CD14-positive monocyte (primary cell): ENCODE measurements at places on chromosomes 2 and 18.
A peak's percentile ranks its signal among the peaks of the same experiment; 100 is the strongest.

DNA sequence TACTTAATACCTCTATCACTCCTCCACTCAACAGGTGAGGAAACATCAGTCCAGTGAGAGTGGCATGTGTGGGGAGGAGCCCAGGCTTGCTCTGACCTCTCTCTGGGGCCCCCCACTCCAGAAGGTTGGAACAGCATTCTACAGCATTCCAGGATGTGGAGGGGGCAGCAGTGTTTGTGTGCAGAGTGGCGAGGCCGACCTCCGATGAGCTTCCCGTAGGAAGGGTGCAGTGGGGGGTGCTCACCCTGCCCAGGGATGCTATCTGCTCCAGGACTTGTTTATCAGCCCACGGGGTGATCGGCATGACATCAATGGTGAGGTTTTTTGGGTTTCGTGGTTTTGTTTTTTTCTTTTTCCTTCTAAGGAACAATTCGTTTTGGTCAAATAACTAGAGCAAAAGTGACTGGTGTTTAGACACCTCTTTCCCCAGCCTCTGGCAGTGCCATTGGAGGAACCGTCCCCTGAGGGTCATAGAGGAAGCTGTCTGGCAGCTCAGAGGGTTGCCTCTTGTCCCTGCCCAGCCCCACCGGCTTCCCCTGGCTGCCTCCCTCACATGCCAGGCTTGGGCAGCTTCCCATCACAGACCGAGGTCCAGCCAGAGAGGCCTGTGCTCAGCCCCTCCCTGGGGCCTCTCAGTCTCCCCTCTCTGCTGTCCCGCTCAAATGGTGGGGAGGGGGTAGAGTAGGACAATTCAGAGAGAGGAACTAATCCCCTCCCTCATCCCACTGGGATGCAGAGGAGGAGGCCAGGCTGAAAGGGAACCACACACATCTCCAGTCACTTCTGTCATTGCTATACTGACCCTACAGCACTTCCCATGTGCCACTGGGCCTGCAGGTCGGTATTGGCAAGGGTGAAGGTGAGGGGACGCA lies 96.5 kb downstream of the ZFP36L2 start:
- DNase-seq: peak; percentile 72

- no peak for DNase-seq
Measured at GRCh38 chr2:201484805-201485204, 33.3 kb downstream of the STRADB start.

- no peak for DNase-seq
Measured at GRCh38 chr18:28177828-28178635, 1.1 kb upstream of the CDH2 start.

GRCh38 chr2:28654663-28655320 lies 96.8 kb upstream of the PPP1CB start:
- no peak for DNase-seq

DNA sequence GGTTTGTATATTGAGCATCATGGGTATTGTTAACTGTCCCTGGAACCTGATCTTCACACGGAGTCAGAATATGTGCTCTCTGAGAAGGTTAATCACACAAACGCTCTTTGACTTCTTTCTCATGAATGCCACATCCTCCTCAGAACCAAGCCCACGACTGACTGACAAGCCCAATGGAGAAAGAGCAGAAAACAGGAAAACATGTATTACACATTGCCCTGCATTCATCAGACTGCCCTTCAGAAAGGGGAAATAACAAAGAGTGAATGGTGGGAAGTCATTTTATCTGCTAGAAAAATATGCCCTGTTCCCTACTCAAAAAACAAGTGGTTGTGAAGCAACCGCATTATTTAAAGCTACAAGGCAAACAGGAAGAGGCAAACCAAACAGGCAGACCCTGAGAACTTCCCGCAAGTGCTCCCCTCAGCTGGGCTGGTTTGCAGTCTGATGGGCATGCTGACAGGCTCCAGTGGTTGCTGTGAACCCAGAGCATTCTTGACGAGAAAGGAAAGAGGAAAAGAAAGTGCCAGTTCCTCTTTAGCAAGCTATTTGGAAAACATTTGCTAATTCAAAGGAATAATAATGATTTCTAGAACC lies 172.9 kb upstream of the SETBP1 start:
- peak; percentile 84 for DNase-seq
